ENCODE measurements at places on chromosomes 1 and 21. TPM values are rescaled to one million over a fixed set of nuclear protein-coding genes. Genes with fewer than 3 reads are reported as not detected.
A peak's percentile ranks its signal among the peaks of the same experiment; 100 is the strongest.

Gene THEM4
- 26.0 TPM for total RNA-seq

DNA sequence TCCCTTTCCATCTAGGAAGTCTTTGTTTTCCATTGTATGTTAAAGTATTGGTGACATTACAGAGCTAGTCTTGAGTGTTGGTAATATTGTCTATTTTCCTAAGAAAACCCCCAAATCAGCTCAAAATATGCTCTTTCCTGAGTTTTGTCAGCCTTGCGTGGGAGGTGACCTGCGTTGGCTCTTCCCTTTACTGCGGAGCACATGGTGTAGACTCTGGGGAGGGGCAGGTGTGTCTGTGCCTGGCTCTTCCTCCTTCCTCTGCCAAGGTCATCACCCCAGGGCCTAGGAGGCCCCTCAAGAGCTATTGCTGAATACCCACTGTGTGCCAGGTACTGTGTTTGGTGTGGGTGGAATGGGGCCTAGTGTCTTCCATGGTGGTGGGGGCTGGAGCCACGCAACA, 33.4 kb downstream of the CACNA1E start:
- H3K36me3 ChIP-seq, result no peaks in the 10 kb centered on the region
- H3K4me3 ChIP-seq, result no peak overlapping the region
- no peak overlapping the region for H3K27ac ChIP-seq
- H3K27me3 ChIP-seq, result peaks cover 13% of the 10 kb centered on the region
- no peaks in the 10 kb centered on the region for H3K4me1 ChIP-seq

GRCh38 chr1:221834698-221835513, 93.0 kb upstream of the DUSP10 start:
- DNase-seq, result no peak
- H3K36me3 ChIP-seq, result no peaks in the 10 kb centered on the region
- peaks cover 35% of the 10 kb centered on the region for H3K4me1 ChIP-seq
- H3K27me3 ChIP-seq, result peaks cover 2% of the 10 kb centered on the region
- no peak overlapping the region for H3K27ac ChIP-seq
- no peak overlapping the region for H3K4me3 ChIP-seq

DNA sequence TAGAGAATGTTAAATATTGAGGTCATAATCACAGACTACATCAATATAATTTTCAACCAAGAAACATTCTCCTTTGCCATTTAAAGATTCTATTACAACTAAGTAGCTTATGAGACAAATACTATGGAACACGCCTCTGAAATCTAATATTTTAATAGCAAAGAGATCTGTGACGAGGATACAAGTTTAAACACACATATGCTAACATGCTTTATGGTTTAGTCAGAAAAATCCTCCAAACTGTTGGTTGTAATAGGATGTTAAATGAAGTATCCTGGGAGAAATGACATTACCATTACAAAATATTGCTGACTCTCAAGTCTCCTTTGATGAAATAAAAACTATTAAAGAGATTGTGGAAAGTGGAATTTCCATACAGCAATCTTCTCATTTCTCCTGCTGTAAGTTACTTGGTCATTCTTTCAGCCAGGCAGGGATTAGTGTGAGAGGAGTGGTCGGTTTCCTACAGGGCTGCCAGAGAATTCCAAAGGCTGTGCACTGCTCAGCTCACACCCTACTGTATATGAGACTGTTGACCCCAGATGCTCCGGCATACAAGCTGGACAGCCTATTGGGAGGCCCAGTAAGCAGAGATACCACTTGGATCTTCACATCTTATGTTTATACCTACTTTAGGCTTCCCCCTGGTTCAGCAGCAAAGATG, 26.6 kb downstream of the SCYL3 start:
- peaks cover 72% of the 10 kb centered on the region for H3K36me3 ChIP-seq
- no peaks in the 10 kb centered on the region for H3K27me3 ChIP-seq
- no peak for DNase-seq
- H3K27ac ChIP-seq, result no peak overlapping the region

DNA sequence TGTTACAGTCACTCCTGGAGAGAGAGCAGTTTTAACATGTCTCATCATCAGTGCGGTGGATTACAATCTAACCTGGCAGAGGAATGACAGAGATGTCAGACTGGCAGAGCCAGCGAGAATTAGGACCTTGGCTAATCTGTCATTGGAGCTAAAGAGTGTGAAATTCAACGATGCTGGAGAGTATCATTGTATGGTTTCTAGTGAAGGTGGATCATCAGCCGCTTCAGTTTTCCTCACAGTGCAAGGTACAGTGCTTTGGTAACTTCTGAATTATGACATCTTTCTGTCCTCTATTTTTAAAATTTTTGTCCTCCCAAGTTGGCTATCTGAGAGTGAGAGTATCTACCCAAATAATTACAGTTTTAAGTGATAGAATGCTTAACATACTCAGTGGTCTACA, 199.4 kb downstream of the HMCN1 start:
- no peaks in the 10 kb centered on the region for H3K36me3 ChIP-seq
- no peak overlapping the region for H3K27ac ChIP-seq
- H3K27me3 ChIP-seq, result peaks cover 4% of the 10 kb centered on the region
- no peak for DNase-seq

- H3K27ac ChIP-seq, result no peak overlapping the region
- no peak overlapping the region for H3K4me3 ChIP-seq
- H3K36me3 ChIP-seq, result no peaks in the 10 kb centered on the region
- H3K27me3 ChIP-seq, result no peaks in the 10 kb centered on the region
- peak; percentile 49 for DNase-seq
Observed at GRCh38 chr1:223707256-223708000, 4.9 kb upstream of the CAPN2 start.

- no peaks in the 10 kb centered on the region for H3K36me3 ChIP-seq
- H3K27me3 ChIP-seq, result peaks cover 10% of the 10 kb centered on the region
- DNase-seq, result no peak
- no peak overlapping the region for H3K27ac ChIP-seq
- no peaks in the 10 kb centered on the region for H3K4me1 ChIP-seq
Observed at GRCh38 chr1:33442141-33442540, 11.2 kb upstream of the PHC2 start.

- H3K4me1 ChIP-seq, result peaks cover 22% of the 10 kb centered on the region
- H3K27ac ChIP-seq, result peak overlapping the region; percentile 87
Observed at GRCh38 chr1:204286831-204287421, 72.8 kb downstream of the PLEKHA6 start.

- DNase-seq, result no peak
- peaks cover 18% of the 10 kb centered on the region for H3K36me3 ChIP-seq
- H3K4me3 ChIP-seq, result no peak overlapping the region
Observed at GRCh38 chr1:20891091-20891490, 104.0 kb upstream of the HP1BP3 start.

Gene TFF3
- not detected for total RNA-seq

- H3K36me3 ChIP-seq, result no peaks in the 10 kb centered on the region
- H3K27ac ChIP-seq, result no peak overlapping the region
- no peak overlapping the region for H3K4me3 ChIP-seq
Observed at GRCh38 chr1:45840704-45841103, 37.3 kb downstream of the MAST2 start.

Gene C1QC
- total RNA-seq, result not detected

GRCh38 chr1:83702356-83702755, 296.6 kb downstream of the TTLL7 start:
- peaks cover 33% of the 10 kb centered on the region for H3K4me1 ChIP-seq
- H3K27me3 ChIP-seq, result no peaks in the 10 kb centered on the region

GRCh38 chr1:40462956-40463590, 12.8 kb downstream of the ZFP69B start:
- no peak overlapping the region for H3K27ac ChIP-seq
- no peaks in the 10 kb centered on the region for H3K4me1 ChIP-seq
- no peak overlapping the region for H3K4me3 ChIP-seq
- DNase-seq, result no peak

DNA sequence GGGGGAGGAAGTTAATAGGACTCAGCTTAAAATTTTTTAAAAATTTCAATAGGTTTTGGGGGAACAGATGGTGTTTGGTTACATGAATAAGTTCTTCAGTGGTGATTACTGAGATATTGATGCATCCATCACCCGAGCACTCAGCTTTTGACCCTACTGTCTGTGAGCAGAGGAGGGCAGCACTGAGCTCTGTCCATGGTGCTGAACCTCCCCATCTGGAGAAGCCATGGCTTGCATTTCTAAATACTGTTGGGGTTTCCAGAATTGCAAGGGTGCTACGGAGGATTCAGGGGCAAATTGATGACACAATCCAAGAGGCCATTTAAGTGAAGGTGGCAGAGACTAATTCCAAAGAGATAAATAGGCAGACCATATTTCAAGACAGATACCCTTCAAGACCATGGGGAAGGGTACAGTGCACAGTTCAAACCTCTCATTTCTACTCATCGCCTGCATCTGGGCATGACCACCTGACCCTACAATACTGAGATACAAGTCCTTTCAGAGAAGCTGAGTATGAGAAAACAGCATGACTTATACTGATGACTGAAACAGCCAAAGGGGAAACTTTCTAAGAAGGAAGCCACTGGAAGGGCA, 17.2 kb downstream of the SYT2 start:
- peak; percentile 85 for DNase-seq
- no peak overlapping the region for H3K27ac ChIP-seq
- no peak overlapping the region for H3K4me3 ChIP-seq
- no peaks in the 10 kb centered on the region for H3K36me3 ChIP-seq
- peaks cover 33% of the 10 kb centered on the region for H3K27me3 ChIP-seq

DNA sequence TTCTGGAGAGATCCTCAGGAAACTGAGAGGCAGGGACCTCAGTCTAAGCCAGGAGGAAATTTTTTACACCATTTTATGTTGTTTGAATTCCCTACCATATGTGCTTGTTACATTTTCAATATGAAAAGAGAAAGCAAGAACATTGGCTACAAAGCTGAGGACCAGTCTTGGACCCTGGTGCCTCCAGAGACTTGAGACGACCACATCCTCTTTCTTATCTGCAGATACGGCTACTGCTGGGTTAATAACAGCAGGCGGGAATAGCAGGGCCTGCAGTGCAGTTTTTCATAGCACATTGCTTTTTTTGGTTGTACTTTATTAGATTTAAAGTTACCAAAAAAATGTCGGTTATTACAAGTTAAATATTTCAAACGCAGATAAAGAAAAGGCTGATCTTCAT, 3.9 kb downstream of the KDM4A start:
- H3K4me1 ChIP-seq, result peaks cover 28% of the 10 kb centered on the region
- H3K27me3 ChIP-seq, result no peaks in the 10 kb centered on the region
- H3K27ac ChIP-seq, result peak overlapping the region; percentile 45
- DNase-seq, result no peak

DNA sequence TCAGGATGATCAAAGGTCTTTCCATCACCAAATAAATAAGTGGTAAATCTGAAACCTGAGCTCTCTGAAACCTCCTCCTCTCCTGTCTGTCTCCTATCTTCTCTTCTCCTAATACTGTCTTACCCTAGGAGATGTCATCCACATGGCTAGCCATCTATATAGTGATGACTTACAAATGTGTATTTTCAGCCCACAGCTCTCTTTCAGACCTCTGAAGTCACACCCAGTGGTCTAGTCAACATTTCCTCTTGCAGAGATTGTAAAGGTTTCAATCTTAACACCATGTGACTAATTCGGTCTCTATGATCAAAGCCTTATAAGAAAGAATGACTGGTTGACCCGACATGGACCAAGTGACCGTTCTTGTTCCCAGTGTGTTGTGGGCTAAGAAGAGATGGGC, 63.1 kb upstream of the DPT start:
- H3K27me3 ChIP-seq, result peaks cover 9% of the 10 kb centered on the region
- no peaks in the 10 kb centered on the region for H3K36me3 ChIP-seq
- DNase-seq, result no peak
- H3K4me3 ChIP-seq, result no peak overlapping the region

- H3K27ac ChIP-seq, result no peak overlapping the region
- H3K4me1 ChIP-seq, result peaks cover 7% of the 10 kb centered on the region
- H3K4me3 ChIP-seq, result no peak overlapping the region
- H3K36me3 ChIP-seq, result peaks cover 25% of the 10 kb centered on the region
Observed at GRCh38 chr1:158978730-158979129, 31.0 kb upstream of the IFI16 start.

Gene KRTAP13-2
- total RNA-seq, result not detected

DNA sequence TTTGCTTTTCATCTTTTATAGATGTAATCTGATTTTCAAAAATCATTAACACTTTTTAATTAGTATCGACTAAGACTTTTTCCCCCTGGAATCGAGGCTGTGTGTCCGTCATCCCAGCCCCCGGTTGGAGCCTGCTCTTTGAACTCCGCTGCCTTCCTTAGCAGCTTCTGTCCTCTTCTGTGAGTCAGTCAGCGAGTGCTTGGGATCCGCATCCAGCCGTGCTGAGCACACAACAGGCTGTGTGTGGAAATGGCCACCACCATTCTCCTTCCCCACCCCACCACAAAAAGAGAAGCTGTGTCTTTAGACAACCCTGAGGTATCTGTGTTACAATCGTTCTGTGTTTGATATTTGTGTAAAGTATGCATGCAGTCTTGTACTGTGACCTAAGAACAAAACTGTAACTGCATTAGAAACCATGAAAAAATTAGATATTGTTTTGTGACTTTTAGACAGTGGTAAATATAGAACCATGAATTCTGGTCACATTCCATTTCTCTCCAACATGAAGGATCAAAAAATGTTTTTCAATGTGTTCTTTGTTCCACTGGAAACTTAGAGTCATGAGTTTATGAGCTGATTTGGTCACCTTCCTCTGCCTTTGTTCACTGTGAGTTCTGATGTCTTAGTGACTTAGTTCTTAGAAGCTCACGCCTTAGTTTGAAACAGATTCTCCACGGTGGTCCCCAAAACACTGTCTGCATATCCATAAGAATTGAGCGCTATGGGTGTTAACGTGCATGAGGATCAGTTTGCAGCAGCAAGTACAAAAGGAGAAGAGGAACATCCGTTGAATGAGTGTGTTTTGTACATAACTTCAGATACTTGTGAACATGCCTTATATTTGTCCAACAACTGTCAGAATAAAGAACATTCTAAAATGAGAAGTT, 64.7 kb downstream of the VPS26C start:
- H3K27ac ChIP-seq, result no peak overlapping the region
- no peak overlapping the region for H3K4me3 ChIP-seq
- peaks cover 6% of the 10 kb centered on the region for H3K4me1 ChIP-seq

Gene NUP210L
- total RNA-seq, result 0.04 TPM

Gene SLAMF7
- total RNA-seq, result 40.3 TPM

DNA sequence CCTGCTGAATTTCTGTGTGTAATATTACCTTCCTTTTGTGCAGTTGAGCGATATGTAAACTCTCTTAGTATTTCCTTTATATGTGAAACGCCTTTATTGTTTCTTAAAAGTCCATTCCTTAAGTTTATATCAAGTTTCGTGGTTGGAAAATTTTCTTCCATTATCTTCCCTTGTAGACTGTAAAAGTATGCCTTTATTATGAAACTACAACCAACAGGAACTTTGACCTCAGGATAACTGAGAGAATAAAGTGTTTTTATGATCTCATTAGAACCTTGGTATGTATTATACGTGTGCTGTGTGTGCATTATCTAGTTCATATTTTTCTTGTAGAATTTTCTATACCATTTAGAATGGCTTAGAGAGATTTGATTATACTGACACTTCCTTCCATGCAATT, 3.1 kb upstream of the CDC14A start:
- no peak overlapping the region for H3K27ac ChIP-seq
- no peak overlapping the region for H3K4me3 ChIP-seq
- H3K27me3 ChIP-seq, result no peaks in the 10 kb centered on the region
- DNase-seq, result no peak
- peaks cover 6% of the 10 kb centered on the region for H3K36me3 ChIP-seq

GRCh38 chr21:29610779-29611360, 312.1 kb downstream of the BACH1 start:
- no peak overlapping the region for H3K4me3 ChIP-seq
- H3K36me3 ChIP-seq, result no peaks in the 10 kb centered on the region
- H3K4me1 ChIP-seq, result no peaks in the 10 kb centered on the region
- H3K27me3 ChIP-seq, result no peaks in the 10 kb centered on the region
- H3K27ac ChIP-seq, result no peak overlapping the region

GRCh38 chr1:223331929-223332328, 32.0 kb downstream of the SUSD4 start:
- no peak overlapping the region for H3K27ac ChIP-seq
- H3K36me3 ChIP-seq, result no peaks in the 10 kb centered on the region
- H3K4me3 ChIP-seq, result no peak overlapping the region
- H3K4me1 ChIP-seq, result peaks cover 13% of the 10 kb centered on the region
- no peaks in the 10 kb centered on the region for H3K27me3 ChIP-seq

Measured in activated CD4-positive, alpha-beta T cell treated with anti-CD3 and anti-CD28 coated beads for 36 hours (primary cell).